ENCODE measurements at places on chromosomes 3 and 15.
A peak's percentile ranks its signal among the peaks of the same experiment; 100 is the strongest.

DNA sequence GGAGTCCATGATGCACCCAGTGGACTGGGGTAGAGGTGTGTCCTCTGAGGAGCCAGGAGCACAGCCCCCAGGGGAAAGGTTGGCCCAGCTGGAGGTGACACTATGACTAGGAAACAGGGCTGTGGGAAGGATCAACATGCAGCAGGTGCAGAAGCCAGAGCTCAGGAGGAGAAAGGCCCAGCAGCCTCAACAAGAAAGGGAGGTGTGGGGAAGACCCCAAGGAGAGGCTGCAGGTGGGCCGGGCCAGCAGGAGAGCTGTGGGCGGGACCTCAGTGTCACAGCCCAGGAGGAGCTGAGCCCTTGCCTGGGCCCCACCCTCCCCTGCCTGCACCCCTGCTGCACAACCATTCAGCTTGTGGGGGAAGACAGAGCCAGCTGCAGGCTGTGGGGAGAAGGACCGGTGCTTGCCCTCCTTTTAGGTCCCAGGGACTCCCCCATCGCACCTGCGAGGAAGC lies 18.4 kb upstream of the KLF13 start:
- DNase-seq = no peak

- no peak for DNase-seq
Observed at GRCh38 chr3:99952306-99952705, 134.6 kb downstream of the CMSS1 start.

- no peak for DNase-seq
Observed at GRCh38 chr3:79817224-79817623, 49.4 kb upstream of the ROBO1 start.

GRCh38 chr3:80052271-80052670 lies 284.5 kb upstream of the ROBO1 start:
- no peak for DNase-seq

DNA sequence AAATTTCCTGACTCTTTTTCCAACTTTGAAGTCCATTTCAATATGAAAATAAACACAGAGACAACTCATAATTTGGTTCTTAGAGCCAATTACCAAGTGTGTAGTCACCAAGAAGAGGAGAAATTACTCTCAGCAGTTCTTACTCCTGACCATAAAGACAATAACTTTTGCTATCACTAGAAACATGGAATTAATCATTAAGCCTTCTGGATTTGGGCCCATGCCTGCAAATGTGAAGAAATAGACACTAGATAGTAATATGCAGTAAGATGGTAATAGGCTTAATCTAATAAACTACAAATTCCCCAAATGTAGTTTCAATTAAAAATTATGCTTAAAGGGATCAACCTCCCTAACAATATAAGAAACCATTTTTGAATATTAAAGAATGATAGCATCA lies 185.1 kb upstream of the AGTR1 start:
- DNase-seq = no peak

GRCh38 chr3:51968883-51969678 lies 1.8 kb upstream of the PCBP4 start:
- DNase-seq = no peak

GRCh38 chr3:59540696-59541095 lies 490.9 kb upstream of the CFAP20DC start:
- DNase-seq = no peak

- no peak for DNase-seq
Observed at GRCh38 chr3:196162679-196163078, 48.5 kb downstream of the ZDHHC19 start.

- DNase-seq = no peak
Observed at GRCh38 chr3:58018892-58019742, 10.9 kb downstream of the FLNB start.

GRCh38 chr3:186209810-186210752 lies 101.2 kb upstream of the ETV5 start:
- no peak for DNase-seq

DNA sequence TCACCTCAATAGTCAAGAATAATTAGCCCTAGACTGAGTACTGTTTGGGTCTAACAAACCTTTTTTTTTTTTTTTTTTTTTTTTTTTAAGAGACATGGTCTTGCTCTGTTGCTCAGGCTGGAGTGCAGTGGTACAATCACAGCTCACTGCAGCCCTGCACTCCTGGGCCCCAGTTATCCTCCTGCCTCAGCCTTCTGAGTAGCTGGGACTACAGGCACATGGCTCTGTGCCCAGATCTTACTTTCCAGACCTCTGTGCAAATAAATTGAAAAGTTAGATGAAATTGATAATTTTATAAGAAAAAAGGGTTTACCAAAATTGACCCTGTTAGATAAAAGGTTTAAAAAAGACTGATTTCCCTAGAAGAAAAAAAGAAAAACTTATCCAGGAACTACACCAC lies 79.0 kb downstream of the NR2E3 start:
- DNase-seq = no peak

DNA sequence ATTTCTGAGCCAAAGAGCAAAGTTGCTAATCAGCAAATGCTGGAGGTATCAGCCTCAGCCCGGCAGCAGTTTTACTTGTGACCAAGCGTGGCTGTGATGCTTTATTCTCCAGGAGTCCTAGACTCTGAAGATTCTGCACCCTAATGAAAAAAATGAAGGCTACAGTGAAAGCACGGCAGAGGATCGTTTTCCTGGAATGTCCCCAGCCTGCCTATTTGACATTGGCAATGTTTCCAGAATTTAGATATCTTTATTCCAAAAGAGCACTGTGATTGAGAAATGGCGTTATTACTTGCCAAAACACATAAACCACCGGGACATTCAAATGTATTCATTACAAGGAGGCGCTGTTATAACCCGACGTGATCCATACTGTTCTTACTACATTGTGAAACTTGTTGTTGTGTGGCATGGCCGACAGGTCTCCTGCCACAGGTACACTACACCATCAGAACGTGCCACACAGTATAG lies 263.8 kb downstream of the SLCO3A1 start:
- DNase-seq = no peak

DNA sequence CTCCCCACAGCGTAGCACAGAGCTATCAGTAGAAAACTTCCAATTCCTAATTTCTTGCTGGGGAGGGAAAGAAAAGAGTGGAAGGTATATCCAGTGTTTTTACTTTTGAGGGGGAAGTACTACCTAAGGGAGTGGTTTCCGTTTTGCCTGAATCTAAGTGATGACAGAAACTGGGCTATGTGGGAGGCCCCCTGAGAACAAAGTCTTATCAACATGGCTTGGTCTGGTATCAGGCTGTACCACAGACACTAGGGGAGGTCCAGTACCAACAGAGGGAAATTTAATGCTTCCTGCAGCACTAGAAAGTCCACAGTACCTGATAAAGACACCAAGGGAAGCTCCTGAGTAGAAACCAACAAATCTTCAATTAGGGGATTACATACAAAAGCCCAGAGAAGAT lies 199.2 kb downstream of the IL5RA start:
- DNase-seq = no peak

GRCh38 chr15:56371495-56372147 lies 6.4 kb downstream of the TEX9 start:
- no peak for DNase-seq

DNA sequence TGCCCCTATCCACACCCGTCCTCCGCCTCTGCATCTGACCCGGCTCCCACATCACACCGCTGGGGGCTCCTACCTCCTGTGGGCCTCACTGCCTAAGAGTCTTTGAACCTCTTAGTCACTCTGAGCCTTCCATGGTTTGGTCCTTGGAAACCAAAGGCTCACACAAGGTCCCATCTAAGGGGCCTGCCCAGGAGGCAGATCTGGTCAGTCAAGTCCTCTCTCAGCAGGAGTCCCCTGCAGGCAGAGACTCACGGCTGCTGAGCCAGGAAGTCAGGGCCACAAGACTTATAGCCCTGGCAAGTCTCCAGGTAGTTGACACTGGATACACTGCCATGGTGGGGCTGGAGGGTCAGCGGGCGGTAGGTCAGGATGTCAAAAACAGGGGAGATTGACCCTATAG lies 31.2 kb upstream of the ALDH1L1 start:
- DNase-seq = no peak

DNA sequence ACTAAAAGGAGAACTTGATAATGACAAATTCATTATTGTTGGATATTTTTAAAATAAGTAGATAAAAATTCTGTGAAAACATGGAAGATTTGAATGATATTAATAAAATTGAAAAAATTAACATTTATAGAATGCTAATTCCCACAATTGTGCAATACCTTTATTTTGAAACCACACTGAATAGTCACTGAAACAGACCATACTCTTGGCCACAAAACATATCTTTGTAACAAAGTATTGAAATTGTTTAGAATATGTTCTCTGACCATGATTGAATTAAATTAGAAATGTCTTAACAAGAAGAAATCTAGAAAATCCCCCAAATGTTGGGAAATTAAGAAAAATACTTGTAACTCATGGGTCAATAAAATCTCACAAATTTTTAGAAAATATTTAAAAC lies 49.2 kb downstream of the ARHGAP11B start:
- DNase-seq = no peak

DNA sequence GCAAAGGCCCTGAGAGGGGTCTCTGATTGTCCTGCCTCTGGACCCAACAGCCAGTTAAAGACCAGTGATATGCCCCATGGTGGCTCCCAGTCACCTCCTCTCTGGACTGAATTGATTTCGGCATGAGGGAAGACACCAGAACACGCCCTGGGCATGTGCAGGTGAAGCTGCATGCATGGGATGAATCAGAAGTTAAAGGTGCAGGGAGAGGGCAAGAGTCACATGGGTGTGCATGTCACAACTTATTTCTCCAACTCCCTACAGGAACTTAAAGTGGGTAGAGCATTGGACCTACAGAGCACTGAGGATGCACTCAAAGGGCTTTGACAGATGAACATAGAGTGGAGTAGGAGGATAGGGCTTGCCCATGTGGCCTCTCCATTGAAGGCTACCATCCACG lies 16.9 kb upstream of the RHCG start:
- DNase-seq = no peak

DNA sequence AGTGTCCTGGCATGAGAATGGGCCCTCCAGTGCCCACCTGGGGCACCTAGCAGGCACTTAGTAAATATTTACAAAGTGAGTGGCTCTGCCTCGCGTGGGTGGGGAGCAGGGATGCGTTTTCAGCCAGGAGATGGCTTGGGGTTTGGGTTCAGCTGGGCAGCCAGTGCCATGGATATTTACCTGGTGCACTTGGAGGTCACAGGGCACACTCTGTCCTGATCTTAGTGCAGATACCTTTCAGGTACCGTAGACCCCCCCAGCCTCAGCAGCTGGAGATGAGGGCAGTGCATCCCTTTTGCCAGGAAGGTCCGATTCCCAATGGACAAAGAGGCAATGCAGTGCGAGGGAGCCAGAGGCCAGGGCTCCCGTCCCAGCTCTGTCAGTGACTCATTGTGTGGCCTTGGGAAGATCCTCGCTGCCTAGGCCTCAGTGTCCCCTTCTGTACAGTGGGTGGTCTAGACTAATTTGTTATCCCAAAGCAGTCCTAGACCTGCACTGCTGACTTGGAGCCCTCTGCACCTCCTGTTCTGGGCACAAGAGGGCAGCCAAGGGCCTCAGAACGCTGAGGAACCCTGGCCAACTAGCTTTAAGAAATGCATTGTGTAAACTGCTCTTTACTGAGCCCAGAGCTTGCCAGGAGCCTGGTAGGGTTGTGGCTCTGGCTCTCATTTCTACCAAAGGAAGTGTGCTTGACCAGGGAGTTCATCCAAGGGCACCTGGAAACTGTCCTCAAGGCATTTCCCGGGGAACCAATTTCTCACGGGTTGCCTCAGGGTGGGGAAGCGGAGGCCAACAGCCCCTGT lies 16.0 kb downstream of the HDAC11 start:
- DNase-seq = peak; percentile 47

GRCh38 chr15:53251523-53251922 lies 461.4 kb upstream of the ONECUT1 start:
- no peak for DNase-seq

DNA sequence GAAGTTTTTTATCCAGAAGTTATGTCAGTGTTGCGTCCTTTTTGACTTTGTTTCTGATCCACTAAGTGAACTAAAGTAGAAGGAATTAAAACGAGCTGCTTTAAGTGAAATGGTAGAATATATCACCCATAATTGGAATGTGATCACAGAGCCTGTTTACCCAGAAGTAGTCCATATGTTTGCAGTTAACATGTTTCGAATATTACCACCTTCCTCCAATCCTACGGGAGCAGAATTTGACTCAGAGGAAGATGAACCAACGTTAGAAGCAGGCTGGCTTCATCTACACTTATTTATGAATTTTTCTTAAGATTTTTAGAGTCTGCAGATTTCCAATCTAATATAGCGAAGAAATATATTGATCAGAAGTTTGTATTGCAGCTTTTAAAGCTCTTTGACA lies 57.6 kb downstream of the DNAH1 start:
- DNase-seq = no peak

DNA sequence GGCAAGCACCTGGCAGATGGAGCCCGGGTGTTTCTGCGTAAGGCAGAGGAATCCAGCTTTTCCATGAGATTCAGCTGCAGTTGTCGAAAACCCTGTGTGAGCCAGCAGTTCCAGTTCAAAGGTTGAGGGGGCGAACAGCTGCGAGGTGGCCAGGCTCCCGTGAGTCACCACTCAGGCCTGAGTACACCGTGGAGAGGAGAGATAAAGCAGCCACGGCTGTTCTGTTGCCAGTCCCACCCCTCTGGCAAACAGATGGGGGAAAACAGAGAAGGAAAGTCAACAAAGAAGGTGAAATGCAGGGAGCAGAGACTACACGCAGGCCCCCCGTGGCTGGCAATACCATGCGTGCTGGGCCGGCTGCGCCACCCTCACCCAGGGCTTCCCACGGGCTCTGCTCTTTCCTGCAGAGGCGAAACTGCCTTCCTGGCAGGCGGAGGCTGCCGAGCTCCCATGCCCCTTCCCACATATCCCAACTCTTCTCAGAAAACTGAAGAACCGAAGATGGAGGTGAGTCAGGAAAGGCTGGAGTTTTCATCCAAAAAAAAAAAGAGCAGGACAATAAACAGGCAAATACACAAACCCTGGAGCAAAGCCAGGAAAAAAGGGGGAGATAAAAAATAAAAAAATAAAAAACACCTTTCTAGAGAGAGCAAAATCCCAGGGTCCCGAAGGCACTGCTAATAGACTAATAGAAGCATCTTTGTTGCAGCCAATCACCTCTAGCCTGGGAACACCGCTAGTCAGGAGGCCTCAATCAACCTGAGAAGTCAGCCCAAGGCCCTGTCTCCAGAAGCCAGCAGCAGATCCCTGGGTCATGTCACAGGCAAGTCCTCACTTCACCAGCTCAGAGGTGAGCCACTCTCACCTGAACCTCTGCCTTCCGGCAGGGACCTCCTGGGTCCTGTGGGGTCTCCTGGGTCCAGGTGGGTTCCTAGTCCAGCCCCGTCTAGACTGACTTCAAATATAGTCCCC lies 37.7 kb downstream of the FAM174B start:
- DNase-seq = no peak

DNA sequence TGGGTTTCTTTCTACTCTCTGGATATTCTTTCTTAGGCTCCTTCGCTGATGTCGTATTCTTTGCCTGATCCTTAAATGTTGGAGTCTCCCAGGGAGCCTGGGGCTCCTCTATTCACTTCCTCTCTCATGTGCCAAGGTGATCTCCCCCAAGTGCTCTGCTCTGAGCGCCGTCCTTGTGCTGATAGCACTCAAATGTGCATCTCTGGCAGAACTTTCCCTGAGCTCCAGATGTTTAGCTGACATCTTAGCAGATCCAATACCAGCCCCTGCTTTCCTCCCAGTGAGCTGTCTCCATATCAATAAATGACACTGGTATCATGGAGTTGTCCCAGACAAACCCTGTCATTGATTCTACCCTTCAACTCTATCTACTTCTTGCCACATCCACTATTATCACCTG lies 62.4 kb downstream of the NTRK3 start:
- DNase-seq = no peak
